ENCODE measurements at places on chromosomes 3 and 15.

GRCh38 chr3:187813198-187813597 is 67.9 kb upstream of the BCL6 start:
- DNase-seq = no peak

GRCh38 chr3:32399030-32399620 is 7.5 kb downstream of the CMTM7 start:
- DNase-seq = peak; percentile 59

DNA sequence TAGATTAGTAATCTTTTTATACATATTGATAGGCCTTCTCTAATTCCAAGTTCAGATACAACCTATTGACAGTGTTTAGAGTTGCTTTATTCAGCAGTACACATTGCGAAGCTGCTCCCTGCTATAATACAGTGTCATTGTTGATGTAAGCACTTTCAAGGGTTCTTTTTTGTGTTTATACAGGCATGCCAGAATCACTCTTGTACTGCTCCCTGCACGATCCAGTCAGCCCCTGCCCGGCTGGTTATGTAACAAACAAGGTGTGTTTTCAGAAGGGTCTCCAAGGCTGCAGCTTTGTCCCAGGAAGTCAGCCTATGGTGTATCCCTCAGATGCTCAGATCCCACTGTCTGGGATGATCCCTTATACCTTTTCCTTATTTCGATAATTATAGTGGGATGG is 11.3 kb downstream of the QTRT2 start:
- DNase-seq = no peak

DNA sequence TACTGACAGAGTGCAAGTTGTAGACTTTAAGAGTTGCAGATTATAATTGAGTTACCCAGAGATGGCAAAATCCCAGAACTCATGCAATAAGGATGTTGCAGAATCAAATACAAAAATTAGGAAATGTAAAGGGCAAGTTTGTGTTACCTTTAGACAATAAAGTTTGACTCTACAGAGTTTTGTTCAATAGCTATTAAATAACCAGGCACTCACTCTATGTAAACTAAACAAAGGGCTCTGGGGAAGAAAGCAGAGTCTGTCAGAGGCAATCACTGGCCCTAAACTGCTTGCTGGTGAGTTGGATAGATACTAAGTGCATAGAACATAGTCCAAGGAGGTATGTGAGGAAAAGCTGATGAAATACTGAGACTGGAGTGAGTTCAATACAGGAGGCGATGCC is 40.0 kb upstream of the PLCL2 start:
- no peak for DNase-seq

DNA sequence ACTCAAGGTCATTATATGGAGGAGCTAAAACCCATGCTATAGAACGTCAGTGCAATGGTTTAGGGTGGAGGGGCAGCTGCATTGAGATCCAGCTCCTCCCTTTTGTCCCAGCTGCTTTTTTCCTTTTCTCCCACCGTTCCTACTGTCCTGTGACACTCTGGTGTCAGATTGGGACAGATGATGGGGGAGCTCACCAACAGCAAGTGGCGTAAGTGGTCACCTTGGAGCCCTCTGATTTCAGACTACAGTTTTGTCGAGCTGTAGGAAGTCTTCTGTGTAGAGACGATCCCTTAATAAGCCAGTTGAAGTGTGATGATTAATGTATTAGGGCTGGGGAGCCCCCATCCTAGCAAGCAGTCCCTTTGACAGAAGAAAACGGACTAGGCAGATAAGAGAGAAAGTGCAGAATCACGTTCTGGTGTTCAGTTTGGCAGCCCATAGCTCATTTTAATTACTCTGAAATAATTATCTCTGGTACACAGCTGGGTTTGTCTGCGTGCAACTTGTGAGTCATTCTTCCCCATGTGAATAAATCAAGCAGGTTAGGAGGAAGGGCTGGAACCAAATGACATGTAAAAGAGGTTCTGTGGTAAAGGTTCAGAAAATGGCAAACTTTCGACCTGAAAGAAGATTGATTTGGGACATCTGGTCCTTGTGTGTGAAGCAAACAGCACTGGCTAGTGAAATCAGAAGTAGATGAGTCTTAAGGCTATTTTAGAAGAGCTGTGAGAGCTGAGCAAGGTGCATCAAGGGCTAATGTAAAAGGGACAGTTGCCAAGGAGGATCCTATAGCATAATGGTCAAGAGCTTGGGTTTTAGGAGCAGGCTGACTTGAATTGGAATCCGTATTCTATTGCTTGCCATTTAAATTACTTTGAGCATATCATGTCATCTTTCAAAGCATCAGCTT is 241.4 kb downstream of the EDEM1 start:
- no peak for DNase-seq

DNA sequence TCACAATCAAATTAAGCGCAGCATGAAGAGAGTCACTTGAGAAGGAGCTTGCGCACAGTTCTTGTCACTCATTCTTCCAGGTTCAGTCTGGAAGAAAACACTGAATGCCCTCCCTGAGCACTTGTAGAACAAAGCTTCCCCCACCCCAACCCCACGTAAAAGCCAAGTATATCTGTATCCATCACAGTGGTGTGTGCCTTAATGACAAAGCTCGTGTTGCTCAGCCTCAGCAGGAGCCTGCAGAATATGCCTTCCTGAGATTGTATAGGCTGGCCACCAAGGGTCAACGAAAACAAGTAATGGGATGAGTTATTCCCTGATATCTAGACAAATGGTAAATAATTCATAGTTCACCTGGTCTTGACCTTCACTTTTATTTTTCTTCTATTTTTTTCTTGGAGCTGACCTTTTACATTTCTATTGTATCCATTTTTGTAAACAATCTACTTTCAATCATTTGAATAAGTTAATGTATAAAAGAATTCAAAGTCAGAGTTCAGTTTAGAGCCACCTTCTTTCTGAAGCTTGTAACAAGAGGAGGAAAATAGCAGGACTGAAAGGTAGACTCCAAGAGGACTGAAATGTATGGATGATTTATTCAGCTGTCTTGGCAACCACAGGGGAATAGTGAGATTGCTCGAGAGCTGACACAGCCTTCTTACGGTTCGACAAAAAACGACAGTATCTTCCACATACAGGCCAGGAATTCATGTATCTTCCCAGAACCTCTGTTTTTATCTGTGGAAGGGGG is 405.5 kb upstream of the TPM1 start:
- DNase-seq = no peak

Data from EH (cell line).